ENCODE measurements at places on chromosomes 13 and 19.

- H3K27me3 ChIP-seq: no peaks in the 10 kb centered on the region
- H3K27ac ChIP-seq: no peak overlapping the region
- no peaks in the 10 kb centered on the region for H3K4me1 ChIP-seq
- H3K36me3 ChIP-seq: peaks cover 50% of the 10 kb centered on the region
Measured at GRCh38 chr19:24052811-24053210, 34.2 kb upstream of the ZNF254 start.

GRCh38 chr13:113813749-113814434 is 50.0 kb downstream of the GAS6 start:
- peaks cover 14% of the 10 kb centered on the region for H3K4me1 ChIP-seq
- DNase-seq: no peak
- no peaks in the 10 kb centered on the region for H3K36me3 ChIP-seq
- H3K4me3 ChIP-seq: no peak overlapping the region

DNA sequence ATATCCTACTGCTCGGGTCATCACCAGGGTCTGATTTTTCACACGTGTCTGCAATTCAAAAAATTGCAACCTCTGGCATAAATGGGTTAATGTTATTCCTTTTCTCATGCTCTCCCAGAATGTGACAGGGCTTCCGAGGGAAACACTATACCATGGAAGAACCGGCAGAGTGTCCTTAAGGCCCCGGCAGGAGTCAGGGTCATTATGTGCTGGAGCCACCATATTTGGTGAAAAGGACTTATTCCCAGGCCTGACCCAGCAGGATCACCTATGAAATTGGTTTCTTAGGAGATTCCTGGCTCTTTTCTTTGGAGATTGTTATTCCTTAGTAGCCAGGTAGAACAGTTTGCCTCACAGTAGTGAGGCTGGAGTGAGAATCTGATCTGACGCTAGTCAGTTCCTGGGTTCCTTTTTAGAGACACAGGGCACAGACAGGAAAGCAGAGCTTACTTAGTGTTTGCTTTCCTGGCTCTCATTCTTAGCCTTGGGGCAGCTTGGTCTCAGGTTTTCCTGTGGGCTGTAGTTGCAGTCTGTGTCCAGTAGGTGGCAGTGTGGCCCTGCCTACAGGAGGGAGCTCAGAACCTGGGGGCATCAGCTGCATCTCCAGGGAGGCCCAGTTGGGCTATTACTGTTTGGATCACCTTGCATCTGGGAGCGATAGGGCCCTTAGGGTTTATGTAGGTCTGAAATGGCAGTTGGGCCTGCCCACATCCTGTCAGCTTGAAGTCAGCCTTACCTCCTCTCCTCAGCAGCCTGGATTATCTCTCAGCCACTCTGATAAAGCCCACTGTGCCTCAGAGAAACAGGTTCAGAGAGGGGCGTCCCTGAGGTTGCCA is 12.4 kb downstream of the SNRNP70 start:
- H3K4me1 ChIP-seq: no peaks in the 10 kb centered on the region
- no peaks in the 10 kb centered on the region for H3K27me3 ChIP-seq
- peak; percentile 67 for DNase-seq
- H3K4me3 ChIP-seq: no peak overlapping the region
- H3K27ac ChIP-seq: no peak overlapping the region

- H3K27ac ChIP-seq: no peak overlapping the region
- no peak overlapping the region for H3K4me3 ChIP-seq
- DNase-seq: no peak
- H3K27me3 ChIP-seq: no peaks in the 10 kb centered on the region
Measured at GRCh38 chr19:2756477-2756876, 16.7 kb upstream of the SLC39A3 start.

DNA sequence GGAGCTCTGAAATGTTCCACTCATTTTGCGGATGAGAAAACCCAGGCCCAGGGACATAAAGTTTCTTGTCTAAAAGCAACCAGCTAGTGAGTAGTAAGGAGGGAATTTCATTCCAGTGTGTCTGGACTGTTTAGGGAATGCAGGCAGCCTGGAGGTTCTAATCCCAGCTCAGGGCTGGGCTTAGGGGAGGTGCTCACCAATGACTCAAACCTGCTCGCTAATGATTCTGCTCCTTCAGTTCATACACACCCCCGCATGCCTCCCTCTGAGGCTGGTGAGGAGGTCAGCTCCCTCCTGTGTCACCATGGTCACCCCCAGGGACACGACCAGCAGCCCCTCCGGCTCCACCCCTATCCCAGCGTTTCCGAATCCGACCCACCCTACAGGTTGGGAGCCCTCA is 34.6 kb downstream of the CYP4F2 start:
- no peaks in the 10 kb centered on the region for H3K27me3 ChIP-seq
- no peaks in the 10 kb centered on the region for H3K4me1 ChIP-seq
- H3K27ac ChIP-seq: no peak overlapping the region
- DNase-seq: no peak
- no peaks in the 10 kb centered on the region for H3K36me3 ChIP-seq

DNA sequence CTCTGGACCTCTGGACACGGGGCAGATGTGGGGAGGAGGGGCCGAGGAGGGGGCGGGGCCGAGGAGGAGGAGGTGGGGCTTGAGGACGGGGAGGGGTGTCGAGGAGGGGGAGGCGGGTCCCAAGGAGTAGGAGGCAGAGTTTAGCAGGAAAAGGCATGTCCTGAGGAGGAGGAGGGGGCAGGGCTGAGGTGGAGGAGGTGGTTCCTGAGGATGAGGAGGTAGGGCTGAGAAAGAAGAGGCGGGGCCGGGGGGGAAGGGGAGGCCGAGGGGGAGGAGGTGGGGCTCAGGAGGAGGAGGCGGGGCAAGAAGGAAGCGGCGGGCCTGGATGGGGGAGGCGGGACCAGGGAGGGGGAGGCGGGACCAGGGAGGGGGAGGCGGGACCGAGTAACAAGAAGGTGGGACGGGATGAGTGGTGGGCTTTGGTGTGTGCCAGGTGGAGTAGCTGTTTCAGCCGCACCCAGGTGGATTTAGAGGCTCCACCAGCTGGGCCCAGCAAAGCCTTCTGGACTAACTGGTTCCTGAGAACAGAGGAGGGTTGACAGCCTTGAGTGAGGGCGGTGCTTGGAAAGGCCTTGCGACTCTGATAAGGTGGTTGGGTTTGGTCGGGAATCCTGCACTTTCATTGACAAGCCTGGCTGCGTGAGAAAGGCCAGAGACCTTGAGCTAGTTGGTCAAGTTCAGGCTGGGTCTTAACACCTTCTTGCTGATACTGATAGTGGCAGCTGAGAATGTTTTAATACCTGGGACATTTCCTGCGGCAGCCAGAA is 7.7 kb downstream of the TECR start:
- H3K4me3 ChIP-seq: no peak overlapping the region
- no peak overlapping the region for H3K27ac ChIP-seq
- H3K27me3 ChIP-seq: no peaks in the 10 kb centered on the region
- no peak for DNase-seq
- H3K36me3 ChIP-seq: no peaks in the 10 kb centered on the region
- peaks cover 32% of the 10 kb centered on the region for H3K4me1 ChIP-seq

DNA sequence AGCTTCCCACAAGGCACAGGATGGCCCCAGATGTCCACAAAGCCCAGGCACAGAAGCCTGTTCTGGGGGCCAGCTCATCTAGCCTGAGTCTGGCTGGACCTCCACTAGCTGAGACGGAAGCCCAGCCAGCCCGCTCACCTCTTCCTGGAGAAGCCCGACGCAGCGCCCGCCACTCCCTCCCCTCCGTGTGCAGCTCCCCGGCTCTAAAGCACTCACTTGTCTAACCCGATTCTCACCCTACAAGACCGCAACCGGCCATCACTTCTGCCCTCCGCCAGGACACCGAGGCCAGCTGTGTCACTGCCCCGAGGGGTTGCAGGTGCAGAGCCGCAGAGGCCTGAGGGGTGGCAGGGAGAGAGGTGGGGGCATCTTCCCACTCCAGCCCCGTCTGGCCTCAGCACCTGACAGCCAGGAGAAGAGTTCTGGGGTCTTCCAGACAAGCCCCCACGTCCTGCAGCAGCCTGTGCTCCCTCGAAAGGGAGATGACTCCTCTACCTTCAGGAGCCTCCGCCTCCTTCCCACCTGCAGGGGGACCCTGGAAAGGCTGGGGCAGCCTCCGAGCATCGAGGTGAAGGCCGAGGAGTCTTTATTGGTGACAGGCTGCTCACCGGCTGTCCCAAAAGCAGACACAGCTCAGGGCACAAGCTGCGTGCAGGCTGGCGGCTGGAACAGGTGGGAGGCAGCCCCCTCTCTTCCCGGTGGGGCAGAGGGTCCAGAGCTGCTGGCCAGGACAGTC is 5.9 kb upstream of the DIRAS1 start:
- no peak overlapping the region for H3K4me3 ChIP-seq
- H3K27ac ChIP-seq: no peak overlapping the region
- H3K4me1 ChIP-seq: no peaks in the 10 kb centered on the region

GRCh38 chr19:50190439-50190891 is 13.0 kb upstream of the MYH14 start:
- no peak overlapping the region for H3K4me3 ChIP-seq
- DNase-seq: no peak
- H3K36me3 ChIP-seq: no peaks in the 10 kb centered on the region
- no peak overlapping the region for H3K27ac ChIP-seq

DNA sequence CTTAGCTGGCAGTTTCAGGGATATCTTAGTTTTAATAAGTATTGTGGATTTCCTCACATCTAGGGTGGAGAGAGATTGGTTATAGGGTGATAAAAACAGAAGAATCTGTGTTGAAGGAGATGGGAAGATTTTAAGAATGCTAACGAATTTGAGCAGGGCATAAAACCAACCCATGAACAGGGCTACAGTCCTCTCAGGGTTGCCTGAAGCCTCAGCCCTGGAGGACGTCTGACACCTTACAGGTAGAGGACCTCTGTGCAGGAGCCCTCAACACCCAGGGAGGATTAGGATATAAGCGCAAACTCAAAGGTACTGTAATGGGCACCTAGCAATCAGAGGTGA is 461 bp upstream of the WASF3 start:
- no peak for DNase-seq
- peaks cover 7% of the 10 kb centered on the region for H3K27me3 ChIP-seq
- H3K4me3 ChIP-seq: no peak overlapping the region
- no peaks in the 10 kb centered on the region for H3K36me3 ChIP-seq
- no peak overlapping the region for H3K27ac ChIP-seq

GRCh38 chr19:10008184-10008765 is 2.0 kb downstream of the COL5A3 start:
- no peak overlapping the region for H3K27ac ChIP-seq
- peaks cover 5% of the 10 kb centered on the region for H3K4me1 ChIP-seq
- no peak for DNase-seq
- H3K27me3 ChIP-seq: peaks cover 19% of the 10 kb centered on the region
- H3K36me3 ChIP-seq: no peaks in the 10 kb centered on the region
- no peak overlapping the region for H3K4me3 ChIP-seq

GRCh38 chr19:18710996-18711751 is 27.7 kb downstream of the CRTC1 start:
- no peaks in the 10 kb centered on the region for H3K4me1 ChIP-seq
- no peak overlapping the region for H3K27ac ChIP-seq
- no peak overlapping the region for H3K4me3 ChIP-seq
- H3K36me3 ChIP-seq: no peaks in the 10 kb centered on the region

- H3K4me3 ChIP-seq: peak overlapping the region; percentile 79
- H3K27ac ChIP-seq: peak overlapping the region; percentile 88
- peaks cover 25% of the 10 kb centered on the region for H3K4me1 ChIP-seq
- peak; percentile 63 for DNase-seq
- H3K27me3 ChIP-seq: no peaks in the 10 kb centered on the region
- no peaks in the 10 kb centered on the region for H3K36me3 ChIP-seq
Measured at GRCh38 chr19:10230173-10230860, 814 bp downstream of the S1PR2 start.

DNA sequence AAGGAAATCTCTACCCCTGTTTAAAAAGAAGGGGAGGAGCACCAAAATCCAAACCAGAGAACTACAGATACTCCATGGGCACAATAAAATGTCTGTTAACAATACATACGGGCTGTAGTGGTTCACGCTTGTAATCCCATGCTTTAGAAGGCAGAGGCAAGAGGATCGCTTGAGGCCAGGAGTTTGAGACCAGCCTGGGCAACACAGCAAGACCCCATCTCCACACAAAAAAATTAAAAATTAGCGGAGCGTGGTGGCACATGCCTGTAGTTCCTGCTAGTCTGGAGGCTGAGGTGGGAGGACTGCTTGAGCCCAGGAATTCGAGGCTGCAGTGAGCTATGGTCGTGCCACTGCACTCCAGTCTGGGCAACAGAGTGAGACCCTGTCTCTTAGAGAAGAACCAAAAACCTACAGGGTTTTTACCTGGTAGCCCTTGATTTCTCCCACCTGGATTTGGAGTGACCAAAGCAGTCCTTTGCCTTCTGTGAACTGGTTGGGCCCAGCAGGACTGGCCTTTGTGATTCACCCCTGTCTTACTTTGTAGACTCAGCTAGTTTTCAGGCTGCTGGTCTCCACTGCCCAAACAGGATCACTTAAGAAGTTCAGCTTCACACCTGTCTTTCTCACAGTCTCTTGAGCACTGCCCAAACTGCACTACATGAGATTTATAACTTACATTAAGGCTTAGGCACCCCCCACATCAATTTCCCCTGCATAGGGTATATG is 38.7 kb upstream of the FLT1 start:
- H3K27ac ChIP-seq: peak overlapping the region; percentile 51
- DNase-seq: no peak
- H3K36me3 ChIP-seq: no peaks in the 10 kb centered on the region

GRCh38 chr13:23320926-23321534 is 112.5 kb downstream of the SACS start:
- peak overlapping the region; percentile 53 for H3K4me3 ChIP-seq
- no peaks in the 10 kb centered on the region for H3K27me3 ChIP-seq
- DNase-seq: no peak
- H3K36me3 ChIP-seq: no peaks in the 10 kb centered on the region

DNA sequence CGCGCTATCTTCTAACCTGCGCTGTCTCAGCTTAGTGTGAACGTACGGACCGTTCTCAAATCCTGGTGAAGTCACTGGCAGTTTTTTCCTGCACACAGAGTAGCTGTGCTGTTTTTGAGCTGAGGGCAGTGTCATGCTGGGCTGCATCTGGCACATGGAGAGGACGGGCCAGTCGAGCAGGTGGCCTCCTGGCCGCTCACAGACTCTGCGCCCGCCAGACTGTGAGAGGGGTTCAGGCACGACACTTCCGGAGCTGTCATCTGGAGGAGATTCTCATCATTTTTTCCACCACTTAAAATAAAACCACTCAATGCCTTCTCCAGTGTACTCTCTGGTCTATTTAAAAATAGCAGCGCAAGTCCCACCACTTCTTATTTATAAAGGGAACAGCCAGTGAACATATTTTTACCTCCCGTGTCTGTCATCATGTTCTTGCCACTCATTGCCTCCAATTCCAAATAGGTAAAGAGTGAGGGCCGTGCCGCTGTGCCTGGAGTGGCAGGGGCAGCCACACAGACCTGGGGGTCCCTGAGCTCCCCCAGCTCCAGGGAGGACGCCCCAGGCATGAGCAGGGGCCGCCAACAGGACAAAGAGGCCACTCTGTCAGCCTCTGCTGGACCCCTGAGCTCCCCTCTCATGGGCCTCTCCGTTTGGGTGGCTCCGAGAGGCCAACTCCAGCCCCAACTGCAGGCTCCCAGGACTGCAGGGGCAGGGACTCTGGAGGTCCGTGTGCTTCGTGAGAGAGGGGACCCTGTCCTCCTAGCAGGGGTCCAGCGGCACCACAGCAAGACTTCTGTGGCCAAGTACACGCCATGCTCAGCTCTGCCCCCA is 36.9 kb upstream of the GRTP1 start:
- no peaks in the 10 kb centered on the region for H3K4me1 ChIP-seq
- H3K27me3 ChIP-seq: no peaks in the 10 kb centered on the region
- DNase-seq: no peak
- no peaks in the 10 kb centered on the region for H3K36me3 ChIP-seq
